ENCODE measurements at places on chromosomes 1 and 21.

DNA sequence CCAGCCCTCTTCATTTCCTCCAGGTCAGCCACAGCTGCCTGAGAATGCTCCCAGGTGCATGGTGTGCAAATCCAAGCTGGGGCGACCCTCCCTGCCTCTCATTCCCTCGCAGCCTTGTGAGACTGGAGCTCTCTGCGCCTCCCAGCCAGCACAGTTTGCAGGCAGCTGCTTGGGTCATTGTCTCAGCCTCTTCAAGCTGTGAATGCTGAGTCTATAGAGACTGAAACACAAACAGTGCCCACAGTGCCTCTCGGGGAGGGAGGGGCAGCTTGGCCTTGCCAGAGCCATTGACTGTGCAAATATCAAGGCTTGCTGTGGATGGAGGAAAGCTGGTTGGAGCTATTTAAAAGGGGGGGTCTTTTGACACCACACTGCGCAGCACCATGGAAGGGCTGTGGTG, 10.6 kb downstream of the PLXNA2 start:
- no peak for DNase-seq

- no peak for DNase-seq
These were observed 102.0 kb upstream of the COA6 start for GRCh38 chr1:234271243-234271606.

DNA sequence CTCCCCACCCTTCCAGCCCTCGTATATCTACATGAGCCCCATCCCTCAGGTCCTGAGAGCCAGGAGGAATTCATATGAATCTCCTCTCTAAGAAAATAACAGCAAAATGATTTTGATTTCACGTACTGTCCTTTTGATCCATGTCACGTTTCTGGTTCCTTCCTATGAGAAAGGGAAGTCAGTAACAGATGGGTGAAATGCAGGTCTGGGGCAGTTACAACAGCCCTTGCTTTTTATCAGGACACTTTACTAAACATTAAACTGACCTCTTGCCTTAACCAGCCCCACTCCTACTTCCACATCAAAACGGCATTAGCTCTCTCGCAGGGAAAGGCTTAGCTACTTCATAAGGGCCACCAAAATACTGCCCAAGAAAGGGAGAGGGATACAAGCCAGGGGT, 59.0 kb downstream of the SPATA46 start:
- no peak for DNase-seq

GRCh38 chr1:16230744-16231143, 6.2 kb downstream of the CPLANE2 start:
- no peak for DNase-seq

GRCh38 chr1:33369081-33369480, 48.2 kb upstream of the A3GALT2 start:
- DNase-seq: no peak

DNA sequence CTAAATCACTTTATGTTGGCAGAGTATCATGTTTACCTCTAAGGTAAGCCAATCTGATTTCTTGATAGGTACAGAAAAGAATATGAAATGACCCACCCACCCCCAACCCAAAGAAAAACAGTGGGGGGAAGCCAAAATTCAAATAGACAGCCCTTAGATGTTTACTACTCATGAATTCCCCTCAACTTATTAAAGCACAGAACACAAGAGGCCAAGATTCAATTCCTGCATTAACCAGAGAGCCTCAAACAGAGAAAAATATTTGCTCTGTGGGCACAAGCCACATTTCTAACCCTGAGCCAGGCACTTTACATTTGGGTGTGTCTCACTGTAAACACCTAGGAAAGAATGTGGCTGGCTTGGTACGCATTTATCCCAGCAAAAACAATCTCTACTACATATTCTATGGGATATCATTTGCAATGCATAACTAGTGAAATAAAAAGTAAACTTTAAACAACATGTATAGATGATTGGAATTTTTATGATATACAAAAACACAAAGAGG, 84.3 kb downstream of the PTPN14 start:
- no peak for DNase-seq

GRCh38 chr1:181545395-181545794, 62.1 kb downstream of the CACNA1E start:
- DNase-seq: no peak

GRCh38 chr21:42248783-42249597, 30.1 kb downstream of the ABCG1 start:
- DNase-seq: no peak

Data from CD4-positive, alpha-beta T cell treated with Interleukin-21 for 1 hour (primary cell).